ENCODE measurements at places on chromosomes 4 and X.
A peak's percentile ranks its signal among the peaks of the same experiment; 100 is the strongest.

DNA sequence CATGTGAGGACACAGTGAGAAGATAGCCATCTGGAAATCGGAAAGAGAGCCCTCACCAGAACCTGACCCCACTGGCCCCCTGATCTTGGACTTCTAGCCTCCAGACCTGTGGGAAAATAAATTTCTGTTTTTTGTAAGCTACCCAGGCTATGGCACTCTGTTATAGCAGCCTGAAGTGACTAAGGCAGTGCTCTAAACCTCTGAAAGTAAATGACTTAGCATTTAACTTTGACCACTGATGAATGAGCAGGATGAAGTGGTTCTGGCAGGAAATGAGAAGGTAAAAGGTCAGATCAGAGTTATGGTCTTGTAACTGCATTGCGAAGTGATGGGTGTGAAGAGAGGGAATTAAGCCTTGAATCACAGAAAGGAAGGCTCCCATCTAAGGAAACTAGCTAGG lies 17.0 kb downstream of the GPAT3 start:
- no peak for DNase-seq

GRCh38 chr4:155688211-155688610 lies 21.6 kb downstream of the GUCY1A1 start:
- DNase-seq = no peak

GRCh38 chrX:111743316-111743715 lies 62.3 kb downstream of the ALG13 start:
- no peak for DNase-seq

DNA sequence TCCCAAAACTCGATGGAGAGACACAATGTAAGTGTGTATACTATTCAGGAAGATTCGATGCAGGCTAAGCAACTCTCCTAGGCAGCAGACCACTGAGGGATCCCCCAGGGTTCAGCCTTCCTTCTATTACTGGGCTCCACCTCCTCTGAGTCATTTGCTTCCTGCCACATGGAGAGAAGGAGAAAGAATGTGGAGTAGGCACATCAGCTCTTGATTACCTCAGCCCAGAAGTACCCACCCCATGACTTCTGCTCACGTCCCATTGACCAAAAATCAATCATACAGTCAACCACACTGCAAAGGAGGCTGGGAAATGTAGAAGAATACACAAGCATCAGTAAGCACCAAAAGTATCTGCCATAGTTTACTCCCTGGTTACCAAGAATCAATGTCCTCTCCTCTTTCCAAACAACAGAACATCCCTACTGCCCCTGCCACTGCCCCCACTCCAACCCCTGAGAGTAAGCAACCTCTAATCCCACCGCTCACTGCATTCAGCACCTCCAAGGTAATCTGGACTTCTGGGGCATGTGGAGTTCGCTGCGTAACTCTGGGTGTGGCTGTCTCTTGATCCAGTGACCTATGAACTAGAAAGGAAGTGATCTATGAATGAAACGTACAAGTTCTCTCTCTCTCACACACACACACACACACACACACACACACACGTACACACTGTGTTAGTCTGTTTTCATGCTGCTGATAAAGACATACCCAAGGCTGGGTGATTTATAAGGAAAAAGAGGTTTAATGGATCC lies 91.2 kb upstream of the C1QTNF7 start:
- no peak for DNase-seq

DNA sequence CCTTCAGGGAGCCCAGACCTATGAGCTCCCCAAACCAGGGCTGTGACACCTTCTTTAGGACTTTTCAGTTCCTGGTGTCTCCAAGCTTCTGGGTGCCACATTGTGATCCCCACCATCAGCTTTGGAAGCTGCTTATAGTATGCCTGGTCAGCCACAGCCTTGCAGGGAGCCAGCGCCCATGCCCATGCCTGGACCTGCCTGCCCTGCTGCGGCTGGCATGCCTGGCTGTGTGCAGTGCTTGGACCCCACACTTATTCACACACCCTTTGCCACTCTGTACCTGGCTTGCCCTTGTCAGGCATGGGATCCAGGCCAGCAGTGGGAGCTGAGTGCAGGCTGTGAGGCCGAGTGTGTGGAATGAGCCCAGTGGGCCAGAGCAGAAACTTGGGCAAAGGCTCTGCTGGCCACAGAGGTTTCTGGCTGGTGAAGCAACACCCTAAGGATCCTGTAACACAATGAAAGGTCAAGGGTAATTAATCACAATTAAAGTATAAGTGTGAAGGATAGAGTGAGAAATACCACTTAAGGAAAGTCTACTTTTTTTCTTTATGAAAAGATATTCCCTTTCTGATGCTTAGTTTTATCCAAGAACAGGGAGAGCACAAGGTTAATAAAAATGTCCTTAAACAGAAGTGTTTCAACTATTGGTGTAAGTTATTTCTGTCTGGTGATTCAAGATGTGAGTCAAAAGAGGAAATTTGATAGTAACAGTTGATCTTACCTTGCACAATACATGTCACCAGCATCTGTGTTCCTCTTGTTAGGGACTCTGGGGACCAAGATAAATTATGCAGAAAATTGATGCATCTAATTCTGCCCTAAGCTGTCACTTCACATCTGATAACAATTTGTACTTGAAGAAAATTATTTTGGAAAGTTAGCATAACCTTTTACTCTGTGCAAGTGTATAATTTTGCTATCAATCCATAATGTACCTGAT lies 161.8 kb downstream of the FAM47A start:
- DNase-seq = no peak

DNA sequence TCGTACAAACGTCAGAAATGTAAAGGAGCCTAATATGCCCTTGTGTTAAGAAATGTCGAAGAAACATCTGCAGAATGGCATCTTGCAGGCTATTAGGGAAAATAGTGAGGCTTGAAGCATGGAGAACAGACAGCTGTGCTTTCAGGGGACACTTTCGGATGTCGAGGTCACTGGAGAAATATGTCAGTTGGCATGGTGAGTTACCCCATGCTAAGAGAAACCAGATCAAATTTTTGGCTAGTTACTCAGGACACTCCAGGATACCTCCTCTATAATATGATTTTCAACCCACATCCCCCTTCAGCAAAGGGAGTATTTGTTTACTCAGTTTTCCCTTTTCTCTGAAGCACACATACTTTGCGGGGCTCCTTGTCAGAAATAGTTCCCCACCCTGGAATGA lies 171.4 kb downstream of the GPC3 start:
- DNase-seq = no peak

- no peak for DNase-seq
Measured at GRCh38 chr4:34466411-34466810, 1777.9 kb downstream of the ARAP2 start.

- DNase-seq = peak; percentile 48
Measured at GRCh38 chr4:39637586-39638353, 895 bp downstream of the SMIM14 start.

DNA sequence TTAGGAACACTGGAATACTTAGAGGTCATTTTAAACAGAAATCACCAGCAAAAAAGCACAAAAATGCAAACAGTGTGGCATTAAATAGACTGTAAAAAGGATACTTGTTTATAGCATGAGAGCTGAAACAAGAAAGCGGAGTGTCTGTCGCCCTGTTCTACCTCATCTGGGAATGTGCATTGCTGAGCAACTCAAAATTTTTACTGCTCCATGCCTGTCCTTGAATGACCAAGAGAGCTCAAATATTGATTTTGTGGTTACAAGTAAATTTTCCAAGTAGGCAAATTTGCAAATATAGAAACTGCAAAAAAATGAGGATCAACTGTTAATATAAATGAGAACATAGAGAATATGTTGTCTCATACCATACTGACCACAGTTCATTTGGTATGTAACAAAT lies 25.5 kb downstream of the AP1AR start:
- DNase-seq = no peak

- DNase-seq = no peak
Measured at GRCh38 chrX:54708404-54708803, 89.7 kb downstream of the ITIH6 start.

- DNase-seq = no peak
Measured at GRCh38 chr4:119656342-119656741, 27.7 kb upstream of the PDE5A start.

GRCh38 chr4:15781427-15782095 lies 3.4 kb downstream of the CD38 start:
- DNase-seq = no peak

DNA sequence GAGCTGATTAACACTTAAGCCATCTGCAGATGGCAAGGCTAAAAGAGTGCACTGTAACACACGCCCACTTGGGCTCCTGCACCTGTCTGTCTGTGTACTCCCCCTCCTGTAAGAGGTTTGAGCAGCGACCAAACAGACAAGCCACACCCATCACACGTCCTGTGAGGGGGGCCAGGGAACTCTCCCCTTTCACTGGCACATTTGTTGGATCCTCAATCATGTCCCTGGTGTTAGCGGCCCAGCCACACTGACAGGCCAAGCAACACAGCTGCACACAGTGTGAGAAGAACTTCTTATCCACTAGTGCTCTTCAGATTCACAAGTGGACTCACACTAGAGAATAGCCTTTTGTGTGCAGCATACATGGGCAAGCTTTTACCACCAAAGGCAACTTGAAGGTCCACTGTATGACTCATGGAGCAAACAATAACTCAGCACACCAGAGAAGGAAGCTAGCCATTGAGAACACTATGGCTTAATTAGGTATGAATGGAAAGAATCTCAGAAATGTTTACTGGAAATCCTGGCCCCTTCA lies 29.1 kb upstream of the UTP14A start:
- no peak for DNase-seq

DNA sequence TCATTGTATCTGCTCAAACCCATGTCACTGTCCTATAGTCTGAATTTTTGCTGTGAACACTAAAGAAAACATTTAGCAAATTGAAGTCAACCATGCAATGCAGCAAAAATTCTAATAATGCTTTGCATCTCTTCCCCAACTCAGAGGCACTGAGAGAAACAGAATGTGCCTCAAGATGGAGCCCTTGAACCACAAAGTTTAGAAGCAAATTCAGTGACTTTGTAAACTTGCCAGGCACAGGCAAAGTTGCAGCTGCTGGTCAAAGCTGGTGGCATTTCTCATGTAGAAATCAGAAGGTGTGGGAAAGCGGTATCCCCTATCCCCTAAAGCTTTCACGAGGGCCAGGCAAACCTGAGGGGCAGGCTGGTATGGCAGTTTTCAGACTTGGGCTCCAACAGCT lies 121.7 kb upstream of the DIPK2B start:
- no peak for DNase-seq

GRCh38 chr4:76706581-76706980 lies 191.4 kb downstream of the SOWAHB start:
- DNase-seq = no peak

- DNase-seq = no peak
Measured at GRCh38 chr4:113740857-113741379, 20.6 kb downstream of the CAMK2D start.

DNA sequence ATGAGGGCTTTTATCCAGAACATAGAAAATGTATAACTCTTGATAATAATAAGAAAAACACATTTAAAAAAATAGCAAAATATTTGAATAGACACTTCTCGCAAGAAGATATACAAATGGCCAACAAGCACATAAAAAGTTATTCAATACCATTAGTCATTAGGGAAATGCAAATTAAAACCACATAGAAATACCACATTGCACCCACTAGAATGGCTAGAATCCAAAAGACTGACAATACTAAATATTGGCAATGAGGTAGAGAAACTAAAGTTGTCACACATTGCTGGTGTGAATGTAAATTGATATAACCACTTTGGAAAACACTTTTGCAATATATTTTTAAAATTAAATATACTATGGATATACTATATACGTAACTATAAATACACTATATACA lies 754.3 kb upstream of the MAGEB2 start:
- DNase-seq = no peak

DNA sequence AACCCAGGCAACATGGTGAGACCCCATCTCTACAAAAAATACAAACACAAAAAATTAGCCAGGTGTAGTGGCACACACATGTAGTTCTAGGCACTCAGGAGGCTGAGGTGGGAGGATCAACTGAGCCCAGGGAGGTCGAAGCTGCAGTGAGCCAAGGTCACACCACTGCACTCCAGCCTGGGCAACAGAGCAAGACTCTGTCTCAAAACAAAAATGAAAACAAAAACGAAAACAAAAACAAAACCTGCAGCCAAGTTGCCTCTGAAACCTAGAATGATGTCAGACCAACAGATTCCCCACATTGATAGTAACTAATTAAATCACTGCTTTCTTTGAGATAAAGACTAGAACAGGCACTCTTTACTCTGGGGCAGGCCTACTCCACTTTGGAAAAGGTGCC lies 104.5 kb downstream of the AMELX start:
- no peak for DNase-seq

DNA sequence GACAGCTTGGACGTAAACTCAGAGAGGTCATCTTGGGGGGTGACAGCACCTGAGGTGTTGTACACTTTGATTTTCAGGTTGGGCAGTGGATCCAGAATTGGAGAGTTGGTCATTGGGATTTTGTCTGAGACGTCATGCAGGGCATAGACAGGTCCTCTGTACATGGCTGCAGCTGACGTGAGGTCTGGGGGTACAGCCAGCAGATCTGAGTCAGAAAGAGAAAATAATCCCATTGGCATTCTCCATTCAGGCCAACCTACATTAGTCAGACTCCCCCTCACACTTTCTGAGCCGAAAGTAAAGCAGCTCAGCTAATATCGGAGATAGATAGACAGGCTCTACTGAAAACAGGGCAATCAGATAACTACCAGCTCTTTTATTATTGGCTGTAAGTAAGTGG lies 329.7 kb downstream of the UNC5C start:
- no peak for DNase-seq

DNA sequence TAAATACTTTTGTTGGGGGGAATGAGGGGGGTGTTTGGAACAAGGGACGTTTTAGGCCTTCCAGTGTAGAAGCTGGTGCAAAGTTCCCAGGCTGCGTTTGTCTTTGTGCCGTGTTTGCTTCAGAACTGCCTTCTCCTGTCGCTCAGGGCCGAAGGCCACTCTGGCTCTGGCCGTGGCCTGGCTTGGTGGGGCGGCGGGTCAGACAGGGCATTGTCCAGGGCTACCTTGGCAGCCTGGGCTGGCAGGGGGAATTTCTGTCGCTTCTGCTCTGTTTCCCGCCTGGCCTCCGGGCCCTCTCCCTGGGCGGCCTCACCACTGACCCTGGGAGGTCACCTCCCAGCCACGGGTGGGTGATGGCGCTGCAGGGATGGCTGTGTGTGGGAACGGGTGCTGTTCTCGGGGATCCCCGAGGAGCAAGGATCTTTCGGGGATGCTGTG lies 140.0 kb downstream of the COL4A6 start:
- no peak for DNase-seq

- no peak for DNase-seq
Measured at GRCh38 chr4:15488136-15488535, 18.5 kb downstream of the CC2D2A start.

- no peak for DNase-seq
Measured at GRCh38 chrX:24423960-24424359, 41.1 kb upstream of the PDK3 start.

- no peak for DNase-seq
Measured at GRCh38 chr4:102554482-102554881, 53.3 kb downstream of the NFKB1 start.

- no peak for DNase-seq
Measured at GRCh38 chr4:177547985-177548384, 105.7 kb upstream of the AGA start.

All from naive thymus-derived CD4-positive, alpha-beta T cell (primary cell).